ENCODE measurements at places on chromosomes 5 and 9. TPM values are rescaled to one million over a fixed set of nuclear protein-coding genes. Genes with fewer than 3 reads are reported as not detected.

Gene NDUFAF2
- total RNA-seq: 27.1 TPM

Gene CERCAM
- total RNA-seq: 16.6 TPM

Gene DNLZ
- total RNA-seq: 34.1 TPM

Gene RLN1
- total RNA-seq: 0.32 TPM

Gene INSL4
- not detected for total RNA-seq

Gene OR1J2
- total RNA-seq: not detected

Gene DCP2
- 21.8 TPM for total RNA-seq

Gene HINT1
- 102 TPM for total RNA-seq

Gene CDH12
- total RNA-seq: not detected

Gene TLX3
- not detected for total RNA-seq

Gene ADCY2
- total RNA-seq: 0.54 TPM

Gene IL3
- not detected for total RNA-seq

Gene UBQLN1
- total RNA-seq: 107 TPM

Gene ADAMTS6
- total RNA-seq: 1.9 TPM

Gene ZDHHC11
- total RNA-seq: 10.6 TPM

Gene PCDHGB1
- 12.6 TPM for total RNA-seq

Gene FBP1
- total RNA-seq: 0.92 TPM

Gene GPBP1
- total RNA-seq: 49.0 TPM

Gene SMIM33
- not detected for total RNA-seq

Gene SH3TC2
- total RNA-seq: 2.5 TPM

Gene PCDHA7
- not detected for total RNA-seq

Gene SEMA5A
- 75.8 TPM for total RNA-seq

Measured in cardiac septum (tissue), 1 donor.